Stimulated activated effector memory CD8-positive, alpha-beta T cell treated with anti-CD3 and anti-CD28 coated beads, Interleukin-12 subunit alpha, Interleukin-12 subunit beta, amount 100 ng/mL, for 72 hours (primary cell): ENCODE measurements at places on chromosomes 4 and X.

GRCh38 chr4:158428242-158428641, 93.4 kb upstream of the RXFP1 start:
- DNase-seq: no peak

- DNase-seq: peak; percentile 42
Observed at GRCh38 chr4:2141762-2142451, 82.8 kb downstream of the NAT8L start.

DNA sequence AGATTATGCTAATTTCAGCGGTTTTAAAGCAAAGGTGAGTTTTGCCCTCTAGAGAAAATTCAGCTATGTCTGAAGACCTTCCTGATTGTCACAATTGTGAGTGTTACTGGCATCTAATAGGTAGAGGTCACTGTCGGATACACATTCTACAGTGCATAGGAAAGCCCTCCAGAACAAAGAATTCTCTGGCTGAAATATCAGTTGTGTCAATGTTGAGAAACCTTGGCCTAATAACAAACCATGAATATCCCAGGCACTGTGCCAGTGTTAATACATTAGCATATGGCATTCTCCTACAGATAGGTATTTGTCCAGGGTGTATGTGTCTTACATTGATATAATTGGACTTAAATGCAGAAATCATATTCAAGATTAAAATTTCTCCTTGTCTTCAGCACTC, 294.3 kb downstream of the FSTL5 start:
- no peak for DNase-seq

DNA sequence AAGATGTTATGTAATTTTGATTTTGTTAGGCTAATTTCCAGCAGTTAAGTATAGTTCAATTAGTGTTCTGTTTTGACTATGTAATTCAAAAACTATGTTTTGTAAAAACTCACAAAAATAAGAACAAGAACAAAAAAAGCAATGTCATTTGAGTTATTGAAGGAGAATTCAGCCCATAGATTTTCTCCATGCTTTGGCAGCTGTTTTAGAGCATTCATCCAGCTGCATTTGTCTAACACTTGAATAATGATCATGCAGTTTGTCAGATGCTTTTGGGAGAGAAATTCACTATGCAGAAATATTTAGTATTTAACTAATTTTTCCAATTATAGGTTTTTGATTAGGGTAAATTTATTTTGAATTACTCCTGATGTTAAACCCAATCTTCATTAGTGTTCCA, 14.2 kb downstream of the CPE start:
- DNase-seq: no peak

DNA sequence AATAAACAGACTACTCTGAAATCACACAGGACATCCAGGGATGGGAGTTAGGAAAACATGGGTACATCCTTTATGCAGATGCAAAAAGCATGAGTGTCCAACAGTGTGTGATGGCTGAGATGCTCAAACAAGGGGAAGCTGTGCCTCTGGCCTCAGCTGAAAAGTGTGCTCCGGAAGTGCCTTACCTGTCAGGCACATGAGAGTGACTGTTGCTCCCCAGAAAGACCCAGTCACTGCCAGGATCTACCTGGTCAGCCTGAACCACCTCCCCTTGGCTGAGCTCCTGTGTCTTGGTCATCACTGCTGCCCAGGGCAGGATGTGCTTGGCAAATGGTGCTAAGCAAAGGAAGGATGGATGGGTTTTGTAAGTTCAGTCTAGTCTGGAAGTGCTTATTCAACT, 4.0 kb downstream of the PPP2R2C start:
- no peak for DNase-seq

DNA sequence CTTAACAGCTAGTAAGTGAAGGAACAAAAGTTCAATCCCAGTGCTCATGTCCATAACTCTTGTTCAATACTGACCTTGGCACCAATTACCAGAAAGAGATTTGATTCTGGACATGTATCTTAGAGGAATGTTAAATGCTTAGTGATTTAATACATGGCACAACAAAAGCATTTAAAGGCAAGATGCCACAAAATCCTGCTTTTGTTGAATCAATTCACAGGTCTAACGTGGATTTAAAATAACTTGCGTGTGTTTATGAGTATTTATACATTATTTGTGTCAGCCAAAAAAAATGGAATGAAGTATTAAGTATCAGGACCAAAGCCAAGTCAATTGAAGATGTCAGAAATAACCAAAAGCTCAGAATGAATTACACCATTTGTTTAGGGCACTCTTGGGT, 85.4 kb upstream of the GIMD1 start:
- no peak for DNase-seq
